LoVo (cell line): ENCODE measurements at places on chromosomes 3 and 15.

DNA sequence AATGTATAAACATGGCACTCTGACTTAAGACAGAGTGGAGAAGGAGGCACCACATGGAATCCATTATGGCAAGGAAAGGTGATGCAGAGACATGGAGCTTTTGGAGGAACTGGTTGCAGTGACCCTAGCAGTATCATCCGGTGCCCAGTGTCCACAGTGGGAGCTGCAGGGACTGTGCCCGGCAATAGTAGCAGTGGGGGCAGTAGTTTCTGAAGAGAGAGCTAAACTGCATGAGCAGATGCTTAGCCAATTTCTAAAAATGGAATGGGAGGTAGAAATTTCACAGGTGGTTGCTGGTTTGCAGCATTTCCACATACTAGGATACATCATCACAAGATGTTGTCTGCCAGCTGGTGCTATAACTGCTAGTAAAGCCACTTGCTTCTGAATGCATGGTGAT lies 7.8 kb upstream of the TM2D3 start:
- DNase-seq, result no peak

- no peak for DNase-seq
These were observed 63.0 kb downstream of the CHSY1 start for GRCh38 chr15:101188637-101189408.

GRCh38 chr15:48397841-48398240 lies 66.6 kb downstream of the DUT start:
- no peak for DNase-seq

- DNase-seq, result no peak
These were observed 28.9 kb downstream of the PDE8A start for GRCh38 chr15:85010386-85011159.

GRCh38 chr3:182981038-182981380 lies 671 bp upstream of the DCUN1D1 start:
- no peak for DNase-seq

GRCh38 chr3:72123908-72124441 lies 339.0 kb upstream of the PROK2 start:
- peak; percentile 81 for DNase-seq
